ENCODE measurements at places on chromosomes 1 and 21.

DNA sequence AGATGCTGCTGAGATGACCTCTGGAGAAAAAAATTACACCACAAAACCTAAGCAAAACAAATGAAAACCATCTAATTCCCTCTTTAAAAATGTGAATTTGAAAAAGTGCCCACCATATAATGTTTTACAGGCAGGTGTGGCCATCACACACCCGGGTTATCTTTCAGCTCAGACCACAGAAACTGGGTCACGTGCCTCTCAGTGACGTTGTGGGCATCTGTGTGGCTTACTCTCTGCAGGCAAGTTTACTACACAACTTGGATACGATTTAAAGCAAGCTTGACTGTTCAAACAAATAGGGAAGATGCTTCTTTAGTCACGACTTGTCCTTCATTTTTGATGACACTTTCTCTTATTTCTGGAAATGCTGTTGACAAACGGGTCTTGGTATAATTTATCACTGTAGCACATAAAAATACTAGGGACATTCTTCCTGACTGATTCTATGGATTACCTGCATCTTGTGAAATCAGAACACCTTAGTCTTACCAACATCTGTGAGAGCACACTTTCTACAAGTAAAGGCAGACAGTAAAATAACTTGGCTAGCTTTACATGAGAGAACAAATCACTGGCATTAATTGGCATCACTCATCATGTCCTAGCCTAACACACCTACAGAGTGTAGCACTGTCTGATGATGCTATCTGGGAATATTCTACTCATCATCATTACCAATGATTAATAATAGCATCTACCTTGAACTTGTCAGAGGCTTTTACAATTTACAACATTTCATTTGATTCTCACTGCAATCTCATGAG, 89.3 kb upstream of the EDEM3 start:
- DNase-seq, result peak; percentile 53

DNA sequence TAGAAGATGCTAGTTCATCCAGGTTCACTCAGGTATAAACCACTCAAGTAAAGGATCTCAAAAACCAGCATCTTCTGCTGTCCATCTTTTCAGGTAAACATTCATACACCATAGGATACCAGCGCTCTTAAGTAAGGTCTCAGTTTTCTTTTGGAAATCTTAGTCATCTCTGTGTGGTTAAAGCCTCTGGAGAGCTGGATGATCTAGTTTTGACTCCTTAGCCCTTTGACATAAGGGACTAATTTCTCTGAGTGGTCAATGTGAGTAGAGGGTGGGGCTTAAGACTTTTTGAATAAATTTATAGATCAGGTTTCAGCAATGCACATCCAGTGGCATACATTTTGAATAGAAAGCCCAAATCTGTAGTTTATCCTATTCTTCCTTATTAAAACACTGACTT, 92.3 kb downstream of the CTH start:
- no peak for DNase-seq

GRCh38 chr1:119141660-119142059, 1.2 kb upstream of the WARS2 start:
- no peak for DNase-seq

GRCh38 chr1:100306735-100307313, 40.8 kb downstream of the RTCA start:
- no peak for DNase-seq

DNA sequence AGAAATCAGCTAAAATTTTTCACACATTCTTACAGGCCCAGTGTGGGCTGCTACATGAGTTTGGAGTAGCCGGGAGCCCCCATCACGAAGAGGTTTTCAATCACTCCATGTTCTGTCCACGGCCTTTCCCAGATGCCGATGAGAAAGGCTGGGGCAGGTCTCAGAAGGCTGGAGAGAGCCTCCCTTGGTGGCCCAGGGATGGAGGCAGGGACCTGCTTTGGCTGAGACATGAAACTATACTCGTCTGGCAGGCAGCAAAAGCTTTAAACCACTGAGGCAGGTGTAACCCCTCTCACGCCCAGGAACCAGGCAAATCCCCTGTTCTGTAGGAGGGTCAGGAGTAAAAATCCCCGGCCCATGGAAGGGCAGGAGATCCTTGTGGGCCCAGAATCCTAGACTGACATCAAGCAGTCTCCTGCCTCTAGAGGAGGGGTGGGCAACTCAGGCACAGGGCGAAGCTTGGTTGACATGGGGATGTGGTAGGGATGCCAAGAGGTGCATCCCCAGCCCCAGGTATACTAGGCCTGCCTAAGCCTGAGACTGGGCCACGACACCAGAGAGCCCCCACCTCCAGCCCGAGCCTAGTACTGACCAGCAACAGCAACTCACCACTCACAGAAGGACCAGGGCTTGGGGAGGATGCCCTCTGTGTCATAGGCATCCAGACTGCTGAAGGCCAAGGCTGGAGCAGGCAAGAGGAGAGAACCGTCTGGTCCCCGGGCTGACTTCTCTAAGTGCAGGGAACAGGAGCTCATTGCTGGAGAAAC, 9.1 kb downstream of the MMEL1 start:
- DNase-seq, result no peak

DNA sequence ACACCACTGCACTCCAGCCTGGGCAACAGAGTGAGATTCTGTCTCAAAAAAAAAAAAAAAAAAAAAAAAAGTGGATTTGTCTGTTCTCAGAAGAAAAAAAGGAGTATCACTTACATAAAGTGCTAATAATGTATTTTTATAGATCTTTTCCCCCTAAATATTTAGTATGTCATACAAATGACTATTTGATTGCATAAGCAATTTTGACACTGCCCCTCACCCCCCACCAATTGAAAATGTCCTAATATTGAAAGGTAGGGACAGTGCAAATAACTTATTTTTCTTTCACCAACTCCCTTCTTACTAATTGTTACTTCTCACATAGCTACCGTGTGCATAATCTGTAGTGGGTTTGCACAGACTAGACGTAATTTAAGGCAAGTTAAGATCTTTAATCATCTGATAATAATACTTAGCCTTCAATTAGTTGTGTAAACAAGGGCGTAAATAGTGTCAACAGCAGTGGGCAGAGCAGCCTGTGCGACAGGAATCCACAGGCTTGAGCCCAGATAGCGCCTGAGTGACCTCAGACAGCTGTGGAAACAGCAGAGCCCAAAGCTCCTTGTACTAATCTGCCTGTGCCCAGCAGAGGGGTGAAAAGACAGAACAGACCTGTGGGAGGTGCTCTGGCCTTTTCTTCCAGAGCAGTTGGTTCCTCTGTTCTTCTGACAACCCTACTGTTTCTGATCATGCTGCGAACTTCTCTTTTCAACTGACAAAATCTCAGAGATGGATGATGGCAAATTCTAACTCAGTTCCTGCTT, 4.5 kb upstream of the IER5 start:
- peak; percentile 36 for DNase-seq

DNA sequence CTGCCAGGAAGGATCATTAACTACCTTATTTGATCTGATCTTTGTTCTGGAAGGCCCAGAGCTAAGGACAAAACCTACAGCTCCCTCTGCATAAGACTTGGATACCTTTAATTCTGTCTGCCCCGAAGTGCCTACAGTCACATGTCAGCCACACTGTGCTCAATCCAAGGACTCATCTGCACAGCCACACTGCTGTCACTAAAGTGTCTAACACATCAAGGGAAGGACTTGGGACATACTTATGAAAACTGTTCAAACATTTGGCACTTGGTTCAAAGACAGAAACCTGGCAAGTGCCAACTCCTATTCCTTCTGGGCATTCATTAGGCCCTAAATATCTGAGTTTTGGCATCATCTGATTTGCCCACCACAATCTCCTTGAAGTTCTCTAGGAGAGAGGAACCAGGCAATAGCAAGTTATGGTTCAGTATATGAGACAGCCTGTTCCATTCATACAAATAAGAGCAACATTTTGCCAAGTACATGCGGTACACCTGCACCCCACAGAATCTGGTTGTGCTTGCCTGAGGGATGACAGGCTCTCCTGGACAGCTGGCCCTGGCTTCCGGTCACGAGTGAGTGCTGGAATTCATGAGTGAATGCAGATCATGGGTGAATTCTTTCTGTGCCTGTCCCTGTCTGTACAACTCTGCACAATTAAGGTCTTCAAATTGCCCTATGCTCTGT, 105.9 kb downstream of the KCNK1 start:
- DNase-seq, result no peak

- DNase-seq, result no peak
Measured at GRCh38 chr21:25912402-25912746, 177.6 kb downstream of the GABPA start.

Measured in stimulated activated CD8-positive, alpha-beta memory T cell treated with anti-CD3 and anti-CD28 coated beads, Interleukin-7, amount 100 ng/mL, for 4 hours (primary cell).